Suppressor macrophage (primary cell): ENCODE measurements at places on chromosomes 11 and 22.

DNA sequence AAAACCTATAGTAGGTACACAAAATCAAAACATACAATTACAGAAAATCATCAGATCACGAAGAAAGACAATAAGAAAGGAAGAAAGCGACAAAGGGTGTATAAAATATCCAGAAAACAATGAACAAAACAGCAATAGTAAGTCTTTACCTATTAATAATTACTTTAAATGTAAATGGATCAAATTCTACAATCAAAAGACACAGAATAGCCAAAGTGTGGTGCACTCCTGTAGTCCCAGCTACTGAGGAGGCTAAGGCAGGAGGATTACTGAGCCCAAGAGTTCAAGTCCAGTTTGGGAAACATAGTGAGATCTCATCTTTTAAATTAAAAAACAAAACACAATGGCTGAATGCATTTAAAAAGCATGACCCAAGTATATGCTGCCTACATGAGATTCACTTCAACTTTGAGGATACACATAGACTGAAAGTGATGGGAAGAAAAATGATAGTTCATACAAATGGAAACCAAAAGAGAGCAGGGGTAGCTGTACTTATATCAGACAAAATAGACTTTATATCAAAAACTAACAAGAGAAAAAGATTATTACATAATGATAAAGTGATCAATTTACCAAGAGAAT, 40.6 kb downstream of the ASCL2 start:
- no peak for DNase-seq

DNA sequence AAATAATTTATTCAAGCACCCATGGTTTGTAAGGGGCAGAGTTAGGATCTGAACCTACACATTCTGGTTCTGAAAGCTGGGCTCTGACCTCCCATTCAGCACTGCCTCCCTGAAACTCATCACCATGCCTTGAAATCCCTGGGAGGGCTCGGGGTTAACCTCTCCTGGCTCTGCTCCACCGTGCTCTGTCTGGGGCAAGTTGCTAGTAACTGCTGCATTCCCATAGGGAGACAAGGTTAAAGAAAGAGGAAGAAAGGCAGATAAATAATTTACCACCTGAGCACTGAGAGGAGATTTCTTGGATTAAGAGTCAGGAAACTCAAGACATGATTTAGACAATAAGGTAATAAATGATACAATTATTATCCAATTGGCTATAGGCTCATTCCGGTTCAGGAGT, 199.3 kb downstream of the KIF18A start:
- DNase-seq = no peak

DNA sequence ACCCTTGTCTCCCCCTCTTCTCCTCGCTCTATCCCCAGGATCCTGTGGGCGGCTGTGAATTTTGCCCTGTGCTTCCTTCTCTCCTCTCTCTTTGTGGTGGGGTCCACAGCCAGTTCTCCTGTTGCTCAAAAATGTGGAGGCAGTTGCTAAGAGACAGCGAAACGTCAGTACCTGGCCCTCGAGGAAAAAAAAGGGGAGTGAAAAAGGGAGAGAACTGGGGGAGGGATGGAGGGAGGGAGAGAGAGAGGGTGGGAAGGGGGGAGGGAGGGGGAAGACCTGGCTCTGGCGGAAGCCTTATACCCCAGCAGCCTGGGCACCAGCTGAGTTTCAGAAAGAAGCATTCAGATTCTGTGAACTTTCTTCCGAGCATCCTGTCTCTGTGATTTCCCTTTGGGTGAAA, 2.1 kb upstream of the LRRC55 start:
- DNase-seq = no peak

DNA sequence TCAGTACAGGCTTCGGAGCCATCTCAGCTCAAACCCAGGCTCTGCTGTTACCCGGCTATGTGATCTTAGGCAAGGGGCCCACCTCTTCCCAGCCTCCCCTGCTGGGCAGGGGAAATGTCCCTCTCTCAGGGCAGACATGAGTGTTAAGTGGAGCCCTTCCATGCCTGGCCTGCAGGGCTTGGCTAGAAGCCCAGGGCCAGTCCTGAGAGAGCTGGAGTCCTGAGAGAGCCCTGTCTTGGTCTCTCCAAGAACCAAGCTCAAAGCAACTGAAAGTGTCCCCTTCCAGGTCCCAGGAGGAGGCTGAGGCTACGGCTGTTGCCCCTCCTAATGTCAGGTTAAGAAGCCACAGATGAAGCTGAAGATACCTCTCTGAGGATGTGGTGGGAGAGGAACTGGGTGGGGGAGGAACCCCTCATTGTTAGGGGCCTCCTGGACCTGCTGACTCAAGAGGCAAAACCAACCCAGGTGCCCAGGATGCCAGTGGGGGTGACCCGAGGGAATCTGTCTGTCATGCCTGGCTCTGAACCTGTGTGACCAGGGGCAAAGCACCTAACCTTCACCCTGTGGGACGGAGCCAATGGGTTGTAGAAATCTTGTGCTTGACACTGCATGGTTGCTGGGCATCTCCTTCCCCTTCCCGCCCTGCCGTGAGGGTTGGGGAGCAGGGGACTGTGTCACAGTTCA, 4.2 kb downstream of the ZP1 start:
- DNase-seq = no peak

GRCh38 chr11:83801799-83802198, 515.6 kb upstream of the CCDC90B start:
- no peak for DNase-seq

DNA sequence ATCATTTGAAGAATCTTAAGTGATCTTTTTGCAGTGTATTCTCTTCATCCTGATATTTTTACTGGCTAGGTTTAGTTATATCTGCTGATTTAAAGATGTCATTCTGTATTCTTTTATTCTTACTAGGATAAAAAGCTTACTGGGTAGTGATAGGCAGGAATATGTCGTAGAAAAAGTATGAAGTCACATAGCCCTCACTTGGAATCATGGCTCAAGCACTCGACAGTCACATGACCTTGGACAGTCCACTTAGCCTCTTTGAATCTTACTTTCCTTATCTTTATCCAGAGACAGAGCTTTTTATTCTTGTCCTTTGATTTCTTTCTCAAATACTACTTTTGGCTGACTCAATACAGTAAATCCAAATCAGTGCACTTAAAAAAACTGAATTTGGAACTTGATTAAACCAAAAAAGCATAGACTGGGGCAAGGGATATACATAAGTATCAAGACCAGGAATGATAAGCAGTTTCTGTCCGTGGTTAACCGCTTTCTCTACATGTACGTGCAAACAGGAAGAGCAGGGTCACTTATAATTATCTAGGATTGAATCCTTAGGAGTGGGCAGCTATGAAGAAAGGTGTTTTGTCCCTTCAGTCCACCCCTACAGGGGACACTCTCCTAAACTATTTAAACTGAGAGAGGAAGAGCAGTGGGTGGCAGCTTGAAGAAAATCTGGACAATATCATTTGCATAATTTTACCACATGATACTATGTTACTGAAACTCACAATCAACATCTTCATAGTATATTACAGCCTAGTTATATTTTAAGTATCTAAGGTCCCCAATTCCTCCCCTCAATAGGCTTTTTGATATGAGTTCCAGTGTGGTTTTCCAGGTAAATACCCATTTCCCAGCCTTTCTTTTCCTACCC, 8.0 kb downstream of the MMP7 start:
- no peak for DNase-seq

DNA sequence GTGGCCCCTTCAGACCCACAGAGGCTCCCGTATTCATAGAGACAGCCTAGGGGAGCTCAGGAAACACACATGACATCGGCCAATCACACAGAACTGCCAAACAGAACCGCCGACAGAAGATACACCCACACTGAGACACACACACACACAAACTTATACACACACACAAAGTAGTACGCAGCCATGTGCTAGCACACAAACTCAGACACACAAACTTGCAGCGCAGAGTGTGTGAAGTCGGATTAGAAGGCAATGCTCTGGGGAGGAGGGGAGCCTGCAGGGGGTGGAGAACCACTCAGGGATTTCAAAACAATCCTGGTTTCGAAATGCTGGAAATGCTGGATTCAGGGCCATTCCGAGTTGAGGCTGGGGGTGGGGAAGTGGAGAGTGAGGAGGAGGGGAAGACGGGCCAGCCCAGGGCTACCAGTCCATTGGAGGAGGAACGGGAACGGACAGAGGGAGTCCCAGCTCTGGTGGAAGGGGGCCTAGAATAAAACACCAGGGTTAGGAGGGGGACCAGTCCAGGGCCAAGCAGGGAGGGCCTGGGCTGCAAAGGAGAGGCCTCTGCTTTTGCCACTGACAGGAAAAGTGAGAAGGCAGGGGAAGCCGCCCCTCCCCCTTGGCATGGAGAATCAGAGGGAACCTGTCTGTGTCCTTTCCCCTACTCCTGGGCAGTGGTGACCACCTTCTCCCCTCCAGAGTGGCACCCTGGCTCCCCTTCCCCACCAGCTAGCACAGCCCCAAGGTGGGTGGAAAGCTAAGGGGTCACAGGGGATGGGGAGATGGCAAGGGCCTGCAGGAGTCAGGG, 4.4 kb downstream of the BCL9L start:
- peak; percentile 83 for DNase-seq

DNA sequence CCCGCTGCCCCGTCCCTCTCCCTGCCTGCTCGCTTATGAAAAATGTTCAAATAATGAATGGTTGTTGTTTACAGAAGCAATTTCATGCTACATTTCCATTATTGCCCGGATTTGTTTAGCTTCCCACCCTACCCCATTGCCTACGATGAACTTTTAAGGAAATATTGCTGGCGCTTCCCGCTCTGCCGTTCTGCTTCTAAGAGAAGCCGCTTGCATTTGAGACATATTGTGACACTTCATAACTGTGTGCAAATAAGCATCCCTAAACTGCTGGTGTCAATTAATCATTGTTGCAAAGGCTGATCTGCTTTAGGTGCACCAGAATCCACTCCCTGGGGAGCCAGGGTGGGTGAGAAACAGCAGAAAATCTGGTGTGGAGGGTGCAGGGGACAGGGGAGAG, 52.3 kb upstream of the LMO1 start:
- no peak for DNase-seq
